ENCODE measurements at places on chromosomes 2 and 18.

DNA sequence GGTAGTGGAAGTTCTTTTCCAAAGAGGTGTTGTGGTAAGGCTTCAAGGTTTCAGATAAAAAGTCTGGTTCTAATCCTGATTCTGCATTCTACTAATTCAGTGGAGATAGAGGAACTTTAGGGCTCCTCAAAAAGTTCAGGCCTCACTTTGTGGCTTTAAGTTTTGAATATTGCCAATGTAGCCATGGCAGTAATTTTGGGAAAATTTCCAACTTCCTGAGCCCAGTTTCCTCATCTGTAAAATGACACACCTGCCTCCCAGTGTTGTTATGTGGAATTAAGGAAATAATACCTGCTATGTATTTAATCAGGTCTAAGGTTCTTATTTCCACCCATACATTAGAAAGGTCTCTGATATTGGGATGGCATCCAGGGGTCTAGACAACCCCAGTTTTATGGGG is 147.6 kb upstream of the ITGA6 start:
- no peak for DNase-seq

DNA sequence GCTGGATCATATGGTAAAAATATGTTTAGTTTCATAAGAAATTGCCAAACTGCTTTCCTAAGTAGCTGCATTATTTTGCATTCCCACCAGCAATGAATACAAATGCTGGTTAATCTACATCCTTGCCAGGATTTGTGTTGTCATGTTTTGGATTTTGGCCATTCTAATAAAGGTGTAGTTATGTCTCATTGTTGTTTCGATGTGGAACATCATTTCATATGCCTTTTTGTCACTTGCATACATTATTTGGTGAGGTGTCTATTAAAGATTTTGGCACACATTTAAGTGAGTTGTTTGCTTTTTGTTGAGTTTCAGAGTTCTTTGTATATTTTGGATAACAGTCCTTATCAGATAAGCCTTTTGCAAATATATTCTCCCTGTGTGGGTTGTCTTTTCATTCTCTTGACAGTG is 299.2 kb upstream of the TFPI start:
- DNase-seq, result no peak

DNA sequence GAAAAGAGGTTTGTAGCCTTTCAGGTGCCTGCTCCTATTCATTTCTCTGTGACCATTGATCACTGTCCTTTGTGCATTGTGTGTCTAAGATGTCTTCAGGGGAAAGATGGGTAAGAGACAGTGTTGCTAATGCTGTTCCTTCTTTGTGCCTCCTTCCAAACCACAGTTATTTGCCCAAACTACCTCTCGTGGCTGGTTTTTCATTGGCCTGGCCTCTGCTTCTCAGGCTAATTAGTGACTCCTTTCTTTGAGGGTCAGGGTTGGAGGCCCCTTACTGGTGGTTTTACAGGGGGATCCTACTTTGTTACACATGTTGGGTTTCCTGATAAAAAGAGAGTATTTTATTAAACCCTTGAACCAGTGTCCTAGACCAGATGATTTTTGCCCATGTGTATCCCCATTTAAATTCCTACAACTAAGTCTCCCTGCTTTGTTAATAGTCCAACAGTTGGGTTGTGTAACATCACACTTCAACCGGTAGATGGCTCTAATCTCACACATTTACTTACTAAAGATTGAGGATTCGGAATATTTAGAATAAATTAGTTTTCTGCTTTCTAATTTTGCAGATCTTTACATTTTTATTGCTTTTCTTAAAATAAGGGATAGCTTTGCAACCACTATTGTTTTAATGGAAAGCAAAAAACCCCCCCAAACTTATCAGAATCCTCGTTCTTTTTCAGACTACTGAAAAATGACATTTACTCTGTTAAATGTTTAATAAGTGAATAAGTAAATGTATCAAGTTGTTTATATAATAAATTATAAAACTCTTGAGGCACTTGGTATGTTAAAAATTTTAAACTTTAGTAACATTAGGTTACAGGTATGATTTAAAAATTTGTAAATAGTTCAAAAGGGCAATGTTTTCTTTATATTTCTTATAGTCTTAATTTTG is 2.4 kb downstream of the MARS2 start:
- DNase-seq, result peak; percentile 61

DNA sequence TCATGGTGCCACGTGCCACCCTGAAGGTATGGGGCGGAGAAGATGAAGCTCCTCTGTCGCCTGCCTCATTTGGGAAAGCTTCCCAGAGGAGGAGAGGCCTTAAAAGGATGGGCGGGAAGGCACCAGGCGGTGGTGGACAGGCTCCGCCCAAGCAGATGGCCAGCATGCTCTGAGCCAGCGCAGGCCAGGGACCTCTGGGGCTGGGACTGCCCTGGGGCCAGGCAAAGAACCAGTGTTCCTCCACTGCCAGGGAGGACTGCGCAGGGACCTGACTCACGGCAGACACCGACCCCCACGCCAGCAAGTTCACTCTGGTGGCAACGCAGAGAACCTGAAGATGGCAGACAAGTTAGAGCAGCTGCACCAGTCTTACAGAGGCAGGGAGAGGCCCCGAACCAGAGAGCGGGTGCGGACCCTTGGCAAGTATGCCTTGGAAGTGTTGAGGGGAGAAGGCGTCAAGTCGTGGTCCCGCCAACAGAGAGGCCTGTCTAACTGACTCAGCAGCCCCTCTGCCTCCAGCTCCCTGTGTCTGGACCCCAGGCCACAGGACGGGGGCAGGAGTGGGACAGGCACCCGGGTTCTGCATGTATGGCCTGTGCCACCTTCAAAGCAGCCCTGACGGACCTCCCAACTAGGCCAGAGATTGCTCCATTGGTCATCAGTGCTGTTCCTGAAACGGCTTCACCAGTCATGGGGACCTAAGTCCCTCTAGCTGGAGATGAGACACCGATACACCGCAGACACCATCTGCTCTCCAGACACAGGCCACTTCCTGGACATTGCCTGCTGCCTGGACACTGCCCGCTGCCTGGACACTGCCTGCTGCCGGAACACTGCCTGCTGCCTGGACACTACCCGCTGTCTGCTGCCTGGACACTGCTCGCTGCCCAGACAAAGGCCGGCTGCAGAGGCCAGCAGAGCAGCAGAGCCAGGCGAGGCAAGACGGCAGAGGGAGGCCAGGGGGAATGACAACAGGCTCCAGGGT is 124.7 kb downstream of the HDAC4 start:
- DNase-seq, result peak; percentile 79

DNA sequence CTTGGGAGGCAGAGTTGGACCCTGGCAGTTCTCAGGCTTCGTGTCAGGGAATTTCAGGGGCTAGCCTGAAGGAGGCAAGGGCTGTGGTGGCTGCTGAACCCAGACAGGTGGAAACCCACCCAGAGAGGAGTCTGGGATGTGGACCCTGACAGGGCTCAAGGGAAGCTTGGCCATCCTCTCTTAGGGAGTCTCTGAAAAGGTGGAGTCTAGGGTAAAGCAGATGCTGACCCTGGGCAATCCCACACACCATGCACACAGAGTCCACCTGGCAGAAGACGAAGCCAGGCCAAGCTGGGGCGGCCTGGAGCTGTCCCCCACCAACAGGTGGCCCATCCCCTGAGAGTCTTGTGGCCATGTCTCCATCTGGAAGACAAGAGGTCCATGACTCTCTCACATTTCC is 41.2 kb upstream of the TEX51 start:
- no peak for DNase-seq

GRCh38 chr2:148813603-148814065 is 61.4 kb upstream of the KIF5C start:
- DNase-seq, result no peak

DNA sequence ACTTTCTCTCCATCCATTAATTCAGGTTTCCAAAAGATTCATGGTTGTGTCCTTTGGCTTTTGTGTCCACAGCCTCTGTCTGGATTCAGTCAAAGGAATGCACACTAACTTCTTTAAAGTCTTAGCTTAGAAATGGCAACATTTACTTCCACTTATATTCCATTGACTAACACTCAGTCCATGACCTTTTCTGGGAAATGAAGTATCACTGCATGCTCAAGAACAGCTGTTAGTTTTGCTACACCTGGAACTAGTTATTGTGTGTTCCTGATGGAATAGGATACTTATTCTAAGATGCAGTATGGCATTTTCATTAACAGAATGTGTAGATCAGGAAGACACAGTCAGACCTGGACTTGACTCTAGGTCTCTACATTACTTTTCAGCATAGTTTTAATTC is 88.8 kb downstream of the KYNU start:
- DNase-seq, result no peak

GRCh38 chr2:165529130-165529529 is 59.6 kb downstream of the CSRNP3 start:
- no peak for DNase-seq

GRCh38 chr18:12968619-12969018 is 20.8 kb downstream of the SEH1L start:
- no peak for DNase-seq

DNA sequence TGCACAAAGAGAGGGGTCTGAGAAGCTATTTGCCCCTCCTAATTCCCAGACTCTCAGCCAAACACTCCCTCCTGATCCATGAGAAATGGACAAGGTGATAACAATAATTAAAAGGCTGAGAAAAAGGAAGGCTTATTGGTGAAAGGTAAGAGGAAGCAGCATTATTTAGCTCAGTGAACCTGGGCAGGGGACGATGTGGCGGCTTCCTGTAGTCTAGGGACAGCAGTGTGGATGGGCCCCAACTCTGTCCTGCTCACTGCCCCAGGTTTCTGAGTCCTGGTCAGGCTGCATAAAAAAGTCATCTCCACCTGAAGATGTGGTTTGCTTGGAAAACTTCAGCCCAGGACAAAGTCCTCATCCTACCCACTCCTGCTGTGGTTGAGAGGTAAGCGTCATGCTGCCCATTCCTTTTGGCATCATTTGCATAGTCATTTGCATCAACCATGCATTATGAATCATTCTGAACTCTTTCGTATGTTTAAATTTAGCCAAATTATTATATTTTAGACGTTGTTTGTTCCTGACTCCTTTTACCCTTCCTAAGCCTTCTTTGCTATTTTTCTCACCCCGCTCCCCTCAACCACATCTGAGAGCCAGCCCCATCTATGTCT is 126.8 kb downstream of the CLIP4 start:
- no peak for DNase-seq

DNA sequence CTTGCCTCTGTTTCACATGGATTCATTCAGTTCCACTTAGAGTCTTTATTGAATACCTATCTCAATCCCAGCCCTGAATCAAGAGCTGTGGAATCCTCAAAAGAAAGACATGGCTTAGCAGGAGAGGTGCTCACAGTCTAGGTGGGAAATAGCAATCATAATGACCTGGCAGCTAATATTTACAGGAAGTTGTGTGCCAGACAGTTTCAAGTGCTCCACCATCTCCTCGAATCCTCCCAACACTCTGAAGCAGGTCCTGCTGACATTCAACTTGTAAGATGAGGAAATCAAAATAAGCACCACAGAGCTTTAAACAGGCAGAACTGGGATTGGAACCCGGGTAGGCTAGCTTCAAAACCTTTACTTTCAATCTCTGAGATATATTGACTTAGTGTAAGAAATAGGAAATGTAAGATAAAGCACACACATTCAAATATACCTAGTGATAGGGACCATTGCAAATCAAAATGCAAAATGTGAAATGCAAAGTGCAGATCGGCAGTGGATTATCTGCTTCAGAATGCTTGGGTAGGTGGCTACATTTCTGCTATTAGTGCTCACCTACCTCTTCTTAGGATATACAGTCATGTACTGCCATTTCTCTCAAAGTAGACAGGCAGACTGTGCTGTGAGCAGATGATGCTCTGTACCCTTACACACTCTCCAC is 182.0 kb downstream of the PRKCE start:
- no peak for DNase-seq

GRCh38 chr18:2075499-2075898 is 495.8 kb downstream of the METTL4 start:
- DNase-seq, result no peak

- peak; percentile 96 for DNase-seq
Observed at GRCh38 chr18:74454279-74454751, 2.8 kb downstream of the DIPK1C start.

DNA sequence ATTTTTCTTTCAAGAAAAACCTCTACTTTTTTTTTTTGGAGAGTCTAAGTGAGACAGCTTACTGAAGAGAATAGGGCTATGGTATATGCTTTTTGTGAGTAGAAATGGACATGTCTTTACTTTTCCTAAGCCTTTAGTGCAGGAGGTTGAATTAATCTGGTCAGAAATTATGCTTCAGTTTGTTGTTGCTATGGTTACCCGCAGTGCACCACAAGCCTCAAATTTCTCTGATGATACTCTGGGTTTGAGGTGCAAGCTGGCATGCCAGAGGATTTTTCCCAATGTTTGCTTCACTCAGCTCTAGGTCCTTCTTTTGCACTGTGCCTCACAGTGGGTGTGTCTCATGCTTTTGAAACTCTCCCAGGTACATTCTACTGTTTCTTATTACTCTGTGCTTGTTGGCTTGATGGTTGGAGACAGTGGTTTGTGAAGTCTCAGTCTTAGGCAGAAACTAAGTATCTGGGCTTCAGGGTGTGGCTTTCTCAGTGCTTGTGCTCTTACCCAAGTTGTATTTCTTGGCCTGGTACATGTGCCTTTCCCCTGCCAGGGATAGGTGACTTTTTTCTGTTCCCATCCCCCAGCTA is 278.3 kb downstream of the RBM43 start:
- DNase-seq, result no peak

GRCh38 chr2:61763605-61764034 is 90.2 kb downstream of the FAM161A start:
- peak; percentile 82 for DNase-seq

DNA sequence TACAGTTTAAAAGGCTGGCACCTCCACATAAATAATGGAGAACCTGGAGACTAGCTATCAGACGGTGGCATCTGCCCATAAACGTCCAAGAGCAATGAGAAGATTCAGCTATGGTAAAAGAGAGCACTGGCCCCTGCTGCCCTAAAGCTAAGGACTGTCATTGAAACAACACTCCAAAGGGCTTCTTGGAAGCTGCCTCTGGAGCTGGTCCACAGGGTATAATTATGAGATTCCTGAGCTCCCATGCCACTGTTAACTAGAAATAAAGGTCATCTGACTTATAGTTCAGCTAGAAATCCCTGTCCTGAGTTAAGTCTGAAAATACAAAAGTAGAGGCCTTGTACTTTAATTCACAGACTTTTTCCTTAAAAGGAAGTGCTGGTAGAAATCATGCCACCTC is 39.9 kb upstream of the RBMS1 start:
- no peak for DNase-seq

DNA sequence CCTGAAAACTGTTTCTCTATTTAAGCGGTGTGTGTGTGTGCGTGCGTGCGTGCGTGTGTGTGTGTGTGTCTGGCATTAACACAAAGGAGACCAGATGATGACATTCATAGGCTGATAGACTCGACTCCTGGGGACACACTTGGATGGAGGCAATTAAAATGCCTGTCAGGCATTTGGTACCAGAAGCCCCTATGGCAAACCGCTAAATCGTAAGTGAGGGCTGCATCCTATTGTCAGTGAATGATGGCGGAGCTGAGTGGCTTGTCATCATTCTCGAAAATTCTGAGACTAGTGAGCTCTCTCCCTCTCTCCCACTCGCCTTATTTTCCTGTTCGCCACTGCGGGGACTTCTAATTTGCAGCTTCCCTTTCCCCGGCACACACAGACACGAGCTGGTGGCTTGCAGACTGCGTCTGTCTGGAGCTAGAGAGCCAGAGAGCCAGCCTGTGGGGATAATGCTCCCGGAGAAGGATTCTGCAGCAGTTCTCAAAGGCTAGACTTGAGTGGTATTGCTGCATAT is 155.4 kb downstream of the MAP2 start:
- peak; percentile 60 for DNase-seq

GRCh38 chr2:191247381-191248057 is 2.3 kb downstream of the MYO1B start:
- no peak for DNase-seq
